ENCODE measurements at places on chromosomes 7 and 10.

GRCh38 chr7:13800694-13801448 is 188.6 kb downstream of the ETV1 start:
- DNase-seq, result no peak

DNA sequence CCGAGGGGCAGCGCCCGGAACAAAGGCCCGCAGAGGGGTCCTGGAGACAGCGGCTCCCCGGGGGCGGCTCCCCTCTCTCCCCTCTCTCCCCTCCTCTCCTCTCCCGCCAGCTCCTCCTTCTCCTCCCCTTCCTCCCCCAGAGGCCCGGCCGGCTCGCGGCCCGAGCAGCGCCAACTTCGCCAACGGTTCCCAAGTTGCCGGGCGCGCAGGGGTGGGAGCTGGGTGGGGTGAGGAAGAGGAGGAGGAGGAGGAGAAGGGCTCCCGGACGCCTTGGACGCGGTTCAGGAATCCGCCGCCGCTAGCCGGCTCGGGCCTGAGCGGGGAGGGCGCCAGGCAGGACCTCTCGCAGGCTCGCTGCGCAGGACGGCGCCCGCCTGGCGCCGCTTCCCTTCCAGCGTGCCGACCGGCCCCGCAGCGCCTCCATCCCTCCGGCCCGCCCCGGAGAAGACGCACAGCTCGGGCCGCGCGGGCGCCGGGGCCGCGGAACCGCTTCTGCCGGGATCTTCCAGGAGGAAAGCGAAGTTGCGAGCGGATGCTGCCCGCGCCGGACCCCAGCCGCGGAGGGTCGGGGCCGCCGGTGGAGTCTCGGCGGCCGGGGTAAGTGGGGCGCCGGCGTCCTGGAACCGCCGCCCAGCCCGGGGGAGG is at the start of gene CHST3:
CHST3 (plus strand) TSS at position 298 of the 645 bp plus-strand sequence. CDS start 41,448 bp downstream, outside the sequence.
- DNase-seq, result no peak

DNA sequence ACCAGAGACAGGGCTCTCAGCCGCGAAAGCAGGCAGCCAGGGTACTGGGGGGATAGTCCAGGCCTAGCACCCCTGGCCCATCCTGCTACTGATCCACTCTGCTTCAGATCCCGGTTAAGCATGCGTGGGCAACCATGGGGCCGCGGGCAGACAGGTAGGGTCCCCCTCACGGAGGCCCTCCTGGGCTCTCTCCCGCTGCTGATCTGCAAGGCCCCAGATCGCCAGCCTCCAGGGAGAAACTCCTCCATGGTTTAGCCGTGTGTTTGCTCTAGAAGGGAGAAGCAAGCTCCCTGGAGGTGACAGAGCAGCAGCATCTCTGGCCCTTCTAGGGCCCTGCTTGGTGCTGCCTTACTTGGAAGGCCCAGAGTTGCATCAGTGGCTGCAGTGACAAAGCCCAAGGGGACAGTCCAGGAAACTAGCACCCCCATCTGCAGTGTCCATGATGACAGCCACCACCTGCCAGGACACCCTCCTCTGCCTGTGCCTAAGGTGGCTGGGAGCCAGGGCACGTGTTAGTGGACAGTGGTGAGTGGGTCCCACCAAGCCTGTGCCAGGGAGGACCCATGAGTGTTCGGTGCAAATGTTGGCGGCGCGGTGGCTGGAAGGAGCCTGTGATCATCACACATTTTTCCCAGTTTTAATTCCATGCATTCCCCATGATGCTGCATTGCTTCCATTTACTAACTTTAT is 29.2 kb downstream of the CALML5 start:
- DNase-seq, result no peak

- DNase-seq, result no peak
Observed at GRCh38 chr10:5971315-5971832, 6.0 kb downstream of the IL15RA start.

DNA sequence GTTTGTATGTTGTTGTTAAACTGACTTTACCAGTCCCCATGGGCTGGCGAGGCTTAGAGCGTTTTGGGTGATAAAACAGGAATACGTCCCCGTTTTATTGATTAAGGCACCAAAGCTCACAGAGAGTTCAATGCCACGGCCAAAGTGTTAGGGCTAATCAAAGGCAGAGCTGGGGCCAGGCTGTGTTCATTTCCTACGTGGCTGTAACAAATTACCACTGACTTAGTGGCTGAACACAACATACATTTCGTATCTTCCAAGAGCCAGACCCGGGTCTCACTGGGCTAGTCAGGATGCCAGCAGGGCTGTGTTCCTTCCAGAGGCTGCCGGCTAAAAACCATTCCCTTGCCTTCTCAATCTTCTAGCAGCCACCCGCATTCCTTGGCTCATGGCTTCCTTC is 94.4 kb upstream of the HABP2 start:
- DNase-seq, result no peak

GRCh38 chr10:100341953-100342626 is 4.9 kb upstream of the SCD start:
- no peak for DNase-seq

- no peak for DNase-seq
Observed at GRCh38 chr10:61547297-61547696, 94.1 kb upstream of the TMEM26 start.

- no peak for DNase-seq
Observed at GRCh38 chr7:77439572-77439971, 23.4 kb upstream of the GSAP start.

DNA sequence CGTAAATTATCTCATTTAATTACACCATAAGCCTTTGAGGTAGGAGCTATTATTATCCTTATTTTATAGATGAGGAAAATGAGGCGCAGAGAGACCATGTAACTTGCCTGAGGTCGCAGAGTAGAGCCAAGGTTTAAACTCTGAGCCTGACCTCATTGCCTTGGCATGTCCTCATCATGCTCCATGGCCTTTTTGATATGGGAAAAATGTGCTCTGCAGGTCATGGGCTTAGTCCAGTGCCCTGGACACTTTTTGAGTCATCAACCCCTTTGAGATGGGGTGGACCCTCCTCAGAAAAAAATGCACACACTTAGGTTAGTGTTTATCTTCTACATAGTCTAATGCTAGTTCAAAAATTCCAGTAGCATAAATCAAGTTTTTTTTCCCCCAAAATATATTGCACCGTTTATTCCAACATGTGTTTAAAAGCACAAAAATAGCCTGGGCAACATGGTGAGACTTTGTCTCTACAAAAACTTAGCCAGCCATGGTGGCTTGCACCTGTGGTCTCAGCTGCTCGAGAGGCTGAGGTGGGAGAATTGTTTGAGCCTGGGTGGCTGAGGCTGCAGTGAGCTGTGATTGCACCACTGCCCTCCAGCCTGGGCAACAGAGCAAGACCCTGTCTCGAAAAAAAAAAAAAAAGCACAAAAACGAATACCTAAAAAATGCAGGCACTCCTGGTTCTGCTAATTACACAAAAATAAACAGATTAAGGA is 28.6 kb upstream of the TMEM178B start:
- no peak for DNase-seq

- DNase-seq, result no peak
Observed at GRCh38 chr10:88966797-88967196, 14.2 kb upstream of the ACTA2 start.

GRCh38 chr7:89183712-89184111 is 388.2 kb upstream of the TEX47 start:
- DNase-seq, result no peak

DNA sequence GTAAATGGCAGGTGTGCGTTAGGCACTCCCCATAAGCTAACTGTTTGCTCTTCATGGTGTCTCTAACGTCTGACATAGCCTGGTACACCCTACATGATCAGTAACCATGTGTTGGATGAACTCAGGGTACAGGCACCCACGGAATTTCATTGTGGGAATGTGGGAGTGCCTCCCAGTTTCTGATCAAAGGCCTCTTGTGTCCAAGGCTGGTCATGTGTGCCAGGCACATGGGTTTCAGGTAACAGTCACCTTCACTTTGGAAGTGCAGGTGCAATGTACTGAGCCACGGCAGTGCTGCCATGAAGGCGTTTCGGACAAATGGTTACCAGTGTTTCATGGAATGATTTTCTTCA is 298.3 kb downstream of the DNAJB6 start:
- no peak for DNase-seq

DNA sequence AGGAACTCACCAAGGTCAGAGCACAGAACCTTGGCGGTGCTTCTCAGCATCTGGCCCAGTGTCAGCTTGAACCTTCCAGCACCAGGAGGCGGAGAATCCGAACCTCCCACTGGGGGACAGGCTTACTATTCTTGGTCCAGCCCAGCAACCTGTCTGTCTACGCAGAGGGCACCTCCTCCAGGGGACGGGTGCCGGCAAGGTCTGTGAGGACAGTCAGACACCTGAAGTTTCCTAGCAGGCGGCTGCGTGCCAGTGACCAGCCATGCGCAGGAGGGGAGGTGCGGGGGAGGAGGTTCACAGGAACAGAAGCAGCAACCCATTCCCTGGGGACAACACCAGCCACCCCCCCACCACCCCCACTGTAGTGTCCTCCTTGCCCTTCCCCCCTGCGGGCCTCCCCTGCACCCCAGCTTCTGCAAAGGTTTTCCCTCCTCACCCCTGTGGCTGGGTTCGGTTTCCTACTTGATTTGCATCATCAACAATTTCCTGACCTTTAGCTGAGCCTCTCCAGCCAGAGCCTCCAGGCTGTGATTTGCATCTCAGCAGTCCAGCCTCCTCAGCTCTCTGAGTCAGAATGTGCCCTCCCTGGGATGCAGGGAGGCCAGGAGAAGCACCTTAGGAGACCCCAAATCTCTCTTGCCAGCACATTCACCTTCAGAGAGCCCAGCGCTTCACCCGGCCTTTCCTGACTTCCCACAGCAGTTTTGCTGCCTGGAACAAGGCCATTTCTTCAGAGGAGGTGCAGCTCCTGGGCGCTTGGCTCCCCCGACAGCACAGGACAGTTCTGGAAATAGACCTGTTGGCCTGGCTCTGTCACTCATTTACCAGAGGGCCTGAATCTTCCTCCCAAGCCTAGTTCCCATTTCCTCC is 107.5 kb upstream of the NPS start:
- no peak for DNase-seq

GRCh38 chr10:15801641-15802040 is 58.7 kb downstream of the MINDY3 start:
- no peak for DNase-seq

GRCh38 chr10:77582710-77583115 is 54.9 kb downstream of the KCNMA1 start:
- no peak for DNase-seq

DNA sequence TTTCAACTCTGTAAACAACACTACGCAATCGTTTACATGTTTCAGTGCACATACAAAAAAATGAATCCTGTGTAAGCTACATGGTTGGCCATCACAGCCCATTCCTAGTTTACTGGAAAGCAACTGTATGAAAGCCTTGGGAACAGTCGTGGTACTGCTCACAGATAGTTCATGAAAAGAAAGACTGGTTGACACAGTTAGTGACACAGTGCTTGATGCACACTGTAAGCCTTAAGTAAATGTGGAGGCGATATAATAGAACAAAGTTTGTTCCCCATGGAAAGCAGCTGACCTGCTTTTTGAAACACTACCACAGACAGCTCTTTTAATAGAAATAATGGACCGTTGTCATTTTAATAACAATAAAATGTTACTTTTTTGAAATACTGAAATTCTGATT is 5.1 kb downstream of the CACNA2D1 start:
- no peak for DNase-seq

DNA sequence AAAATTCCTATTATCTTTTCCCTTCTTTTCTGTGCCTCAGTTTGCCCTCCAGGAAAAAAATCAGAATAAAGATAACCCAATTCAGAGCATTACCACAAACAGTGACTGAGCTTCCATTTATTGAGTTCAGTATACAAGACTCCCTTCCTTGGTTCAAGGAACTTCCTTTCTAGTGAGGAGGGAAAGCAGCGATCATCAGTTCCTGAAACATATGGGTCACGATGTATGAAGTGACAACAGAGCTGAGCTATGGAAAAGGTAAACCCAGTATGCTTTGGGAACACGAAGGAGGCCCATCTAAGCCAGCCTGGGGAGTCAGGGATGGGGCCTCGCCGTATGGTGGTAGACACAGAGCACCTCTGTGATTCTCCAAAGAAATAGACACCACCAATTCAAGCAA is 15.8 kb downstream of the C10orf71 start:
- no peak for DNase-seq

DNA sequence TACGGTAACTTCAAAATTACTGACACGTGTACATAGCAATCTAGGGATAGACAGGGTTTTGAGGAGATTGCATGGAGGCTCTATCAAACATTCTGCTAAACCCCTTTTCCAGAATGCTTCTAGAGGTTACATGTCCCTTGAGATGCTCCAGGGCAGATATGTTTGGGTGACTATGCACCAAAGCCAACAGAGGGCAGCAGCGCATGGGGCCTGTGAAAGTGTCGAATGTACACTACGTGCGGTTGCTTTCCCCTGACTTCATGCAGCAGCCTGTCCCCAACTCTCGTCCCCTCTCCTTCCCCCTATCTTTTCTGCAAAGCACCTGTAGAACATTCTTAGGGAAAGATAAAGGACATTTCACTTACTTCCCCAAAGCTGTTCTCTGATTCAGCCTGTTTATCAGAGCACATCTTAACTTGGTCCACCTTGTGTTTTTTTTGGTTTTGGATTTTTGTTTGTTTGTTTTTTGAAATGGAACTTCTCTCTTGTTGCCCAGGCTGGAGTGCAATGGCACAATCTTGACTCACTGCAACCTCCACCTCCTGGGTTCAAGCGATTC is 90.2 kb downstream of the UBE3C start:
- DNase-seq, result no peak

DNA sequence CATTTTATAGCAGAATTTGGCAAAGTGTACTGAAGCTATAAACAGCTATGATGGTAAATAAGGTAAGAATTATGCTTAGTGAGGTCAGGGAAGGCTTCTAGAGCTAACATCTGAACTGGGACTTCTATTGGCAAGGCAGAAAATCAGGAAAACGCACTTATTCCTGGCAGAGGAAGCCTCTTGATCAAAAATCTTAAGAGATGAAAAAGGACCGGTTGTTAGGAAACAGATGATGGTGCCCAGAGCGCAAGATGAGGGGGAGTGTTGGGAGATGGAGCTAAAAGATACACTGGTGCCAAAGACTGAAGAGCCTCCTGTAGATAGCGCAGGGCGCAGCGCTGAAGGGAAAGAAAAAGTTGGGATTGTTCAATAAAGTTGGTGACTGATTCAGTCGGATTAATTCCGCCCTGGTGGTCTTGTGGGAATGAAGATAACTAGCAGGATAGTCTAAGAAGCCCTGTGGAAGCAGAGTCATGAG is 550 bp upstream of the CALU start:
- DNase-seq, result peak; percentile 4

All from GM12892 (cell line).